Thymus (tissue), 14 donors: ENCODE measurements at places on chromosomes 12 and 14. TPM values are rescaled to one million over a fixed set of nuclear protein-coding genes. Genes with fewer than 3 reads are reported as not detected.

DNA sequence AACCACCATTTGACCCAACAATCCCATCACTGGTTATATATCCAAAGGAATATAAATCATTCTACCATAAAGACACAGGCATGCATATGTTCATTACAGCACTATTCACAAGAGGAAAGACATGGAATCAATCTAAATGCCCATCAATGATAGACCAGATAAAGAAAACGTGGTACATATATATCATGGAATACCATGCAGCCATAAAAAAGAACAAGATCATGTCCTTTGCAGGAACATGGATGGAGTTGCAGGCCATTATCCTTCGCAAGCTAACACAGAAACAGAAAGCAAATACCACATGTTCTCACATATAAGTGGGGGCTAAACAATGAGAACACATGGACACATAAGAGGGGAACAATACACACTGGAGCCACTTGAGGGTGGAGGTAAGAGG lies 15.7 kb downstream of the CAPRIN2 start:
- DNase-seq: no peak

GRCh38 chr14:20550926-20551325 lies 9.9 kb downstream of the RNASE9 start:
- no peak for DNase-seq

- no peak for DNase-seq
These were observed 584.5 kb upstream of the TBX3 start for GRCh38 chr12:115268451-115268850.

DACT1 gene
- total RNA-seq: 9.3 TPM

VIPAS39 gene
- 19.3 TPM for total RNA-seq

TSPAN19 gene
- 0.05 TPM for total RNA-seq
